Upper lobe of left lung (tissue), 6 donors: ENCODE measurements at places on chromosomes 1 and 21. TPM values are rescaled to one million over a fixed set of nuclear protein-coding genes. Genes with fewer than 3 reads are reported as not detected.

Gene SYT14
- not detected for total RNA-seq

Gene NTMT2
- total RNA-seq, result not detected

DNA sequence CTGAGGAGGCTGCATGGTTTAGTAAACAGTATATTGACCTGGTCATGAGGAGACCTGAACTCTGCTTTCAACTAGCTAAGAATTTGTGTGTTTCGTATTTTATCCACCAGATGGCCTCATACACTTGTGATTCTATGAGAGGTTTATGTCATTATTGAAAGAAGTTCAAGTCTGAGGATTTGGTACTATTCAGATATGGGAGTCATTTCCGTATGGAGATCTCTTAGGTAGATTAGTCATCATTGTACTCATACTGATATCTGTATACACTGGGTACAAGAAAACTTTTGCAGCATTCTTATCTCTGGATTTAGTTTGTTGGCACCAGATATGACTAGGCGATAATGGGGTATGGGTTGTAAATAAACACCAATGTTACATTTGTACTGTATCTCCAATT is 26.6 kb downstream of the ATF6 start:
- H3K36me3 ChIP-seq, result peaks cover 77% of the 10 kb centered on the region
- no peak for DNase-seq
- H3K27ac ChIP-seq, result no peak overlapping the region

Gene RNU1-4
- 4,080 TPM for total RNA-seq

Gene FAM72D
- 0.26 TPM for total RNA-seq

DNA sequence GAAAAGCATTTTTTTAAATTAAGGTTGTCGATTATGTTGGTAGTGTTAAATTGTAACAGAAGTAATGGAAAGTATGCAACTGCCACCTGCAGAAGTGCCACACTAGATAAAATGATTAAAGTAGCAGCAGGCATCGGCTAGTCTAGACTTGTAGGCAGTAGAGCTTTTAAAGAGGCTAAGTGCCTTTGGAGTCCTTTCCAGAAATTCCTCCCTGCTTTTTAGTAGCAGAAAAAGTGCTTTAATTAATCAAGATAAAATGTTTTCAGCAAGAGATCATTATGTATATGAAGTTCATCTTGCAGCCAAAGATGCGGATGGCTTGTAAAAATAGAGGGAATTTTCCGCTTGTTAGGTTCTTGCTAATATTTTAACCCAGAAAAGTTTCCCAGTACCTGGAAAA is 87.1 kb upstream of the LRRC8D start:
- DNase-seq, result no peak
- H3K36me3 ChIP-seq, result no peaks in the 10 kb centered on the region
- no peak overlapping the region for H3K27ac ChIP-seq
- no peak overlapping the region for H3K4me3 ChIP-seq
- no peaks in the 10 kb centered on the region for H3K4me1 ChIP-seq

DNA sequence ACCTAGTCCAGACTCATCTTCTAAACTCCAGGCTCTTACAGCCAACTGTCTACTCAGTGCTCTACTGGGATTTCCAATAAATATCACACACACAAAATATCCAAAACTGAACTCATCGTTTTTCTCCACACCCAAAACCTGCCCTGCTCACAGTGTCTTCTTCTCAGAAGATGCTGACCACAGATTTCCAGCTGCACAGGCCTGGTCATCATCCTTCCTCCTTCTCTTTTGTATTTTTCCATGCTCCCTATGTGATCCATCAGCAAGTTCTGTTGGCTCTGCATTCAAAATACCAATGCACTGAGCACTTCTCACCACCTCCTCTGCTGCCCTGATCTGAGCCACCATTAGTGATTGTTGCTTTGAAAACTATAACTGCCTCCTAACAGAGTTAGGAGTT is 159.5 kb upstream of the KAZN start:
- H3K27ac ChIP-seq, result no peak overlapping the region
- no peaks in the 10 kb centered on the region for H3K36me3 ChIP-seq
- H3K4me1 ChIP-seq, result no peaks in the 10 kb centered on the region
- no peak overlapping the region for H3K4me3 ChIP-seq

- no peaks in the 10 kb centered on the region for H3K36me3 ChIP-seq
- peaks cover 14% of the 10 kb centered on the region for H3K4me1 ChIP-seq
- DNase-seq, result no peak
- H3K27me3 ChIP-seq, result no peaks in the 10 kb centered on the region
- no peak overlapping the region for H3K4me3 ChIP-seq
Measured at GRCh38 chr1:21573971-21574465, 64.8 kb downstream of the ALPL start.

Gene OR2L13
- not detected for total RNA-seq

Gene AMY1A
- total RNA-seq, result not detected

DNA sequence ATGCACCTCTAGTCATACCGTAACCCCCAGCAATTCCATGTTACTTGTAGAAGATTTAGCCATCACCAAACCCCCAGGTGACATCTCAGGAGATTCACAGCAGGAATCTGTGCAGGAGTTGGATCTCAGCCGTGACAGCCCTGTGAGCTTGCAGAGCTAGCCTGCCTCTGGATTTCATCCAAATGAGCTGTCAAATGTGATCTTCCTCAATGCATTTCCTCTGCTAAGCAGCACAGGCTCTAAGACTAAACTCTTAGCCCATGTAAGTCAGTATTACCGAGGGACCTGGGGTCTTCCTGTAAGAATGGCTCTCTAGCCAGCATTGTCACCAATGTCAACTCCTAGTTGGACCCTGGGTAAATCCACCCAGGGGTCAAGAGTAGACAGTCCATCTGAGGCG is 41.7 kb downstream of the UMODL1 start:
- H3K4me1 ChIP-seq, result peaks cover 13% of the 10 kb centered on the region
- H3K27ac ChIP-seq, result peak overlapping the region; percentile 71
- H3K27me3 ChIP-seq, result no peaks in the 10 kb centered on the region
- no peak overlapping the region for H3K4me3 ChIP-seq
- H3K36me3 ChIP-seq, result no peaks in the 10 kb centered on the region
- DNase-seq, result no peak

- H3K4me3 ChIP-seq, result no peak overlapping the region
- no peaks in the 10 kb centered on the region for H3K27me3 ChIP-seq
- no peak overlapping the region for H3K27ac ChIP-seq
- no peaks in the 10 kb centered on the region for H3K4me1 ChIP-seq
- no peak for DNase-seq
- no peaks in the 10 kb centered on the region for H3K36me3 ChIP-seq
Measured at GRCh38 chr1:36872858-36873257, 161.5 kb downstream of the GRIK3 start.

- H3K27ac ChIP-seq, result no peak overlapping the region
- no peaks in the 10 kb centered on the region for H3K27me3 ChIP-seq
- H3K4me1 ChIP-seq, result no peaks in the 10 kb centered on the region
- no peak for DNase-seq
- H3K36me3 ChIP-seq, result no peaks in the 10 kb centered on the region
- no peak overlapping the region for H3K4me3 ChIP-seq
Measured at GRCh38 chr1:83012950-83013349, 986.0 kb downstream of the TTLL7 start.

Gene DIRAS3
- 2.4 TPM for total RNA-seq

- peaks cover 27% of the 10 kb centered on the region for H3K4me1 ChIP-seq
- no peak for DNase-seq
- H3K27ac ChIP-seq, result no peak overlapping the region
- no peak overlapping the region for H3K4me3 ChIP-seq
- no peaks in the 10 kb centered on the region for H3K27me3 ChIP-seq
Measured at GRCh38 chr1:91011726-91012125, 10.1 kb downstream of the ZNF644 start.

GRCh38 chr1:190196020-190196419 is 281.6 kb downstream of the BRINP3 start:
- no peaks in the 10 kb centered on the region for H3K36me3 ChIP-seq
- no peak overlapping the region for H3K27ac ChIP-seq
- H3K4me1 ChIP-seq, result no peaks in the 10 kb centered on the region
- DNase-seq, result no peak
- H3K27me3 ChIP-seq, result no peaks in the 10 kb centered on the region
- no peak overlapping the region for H3K4me3 ChIP-seq

DNA sequence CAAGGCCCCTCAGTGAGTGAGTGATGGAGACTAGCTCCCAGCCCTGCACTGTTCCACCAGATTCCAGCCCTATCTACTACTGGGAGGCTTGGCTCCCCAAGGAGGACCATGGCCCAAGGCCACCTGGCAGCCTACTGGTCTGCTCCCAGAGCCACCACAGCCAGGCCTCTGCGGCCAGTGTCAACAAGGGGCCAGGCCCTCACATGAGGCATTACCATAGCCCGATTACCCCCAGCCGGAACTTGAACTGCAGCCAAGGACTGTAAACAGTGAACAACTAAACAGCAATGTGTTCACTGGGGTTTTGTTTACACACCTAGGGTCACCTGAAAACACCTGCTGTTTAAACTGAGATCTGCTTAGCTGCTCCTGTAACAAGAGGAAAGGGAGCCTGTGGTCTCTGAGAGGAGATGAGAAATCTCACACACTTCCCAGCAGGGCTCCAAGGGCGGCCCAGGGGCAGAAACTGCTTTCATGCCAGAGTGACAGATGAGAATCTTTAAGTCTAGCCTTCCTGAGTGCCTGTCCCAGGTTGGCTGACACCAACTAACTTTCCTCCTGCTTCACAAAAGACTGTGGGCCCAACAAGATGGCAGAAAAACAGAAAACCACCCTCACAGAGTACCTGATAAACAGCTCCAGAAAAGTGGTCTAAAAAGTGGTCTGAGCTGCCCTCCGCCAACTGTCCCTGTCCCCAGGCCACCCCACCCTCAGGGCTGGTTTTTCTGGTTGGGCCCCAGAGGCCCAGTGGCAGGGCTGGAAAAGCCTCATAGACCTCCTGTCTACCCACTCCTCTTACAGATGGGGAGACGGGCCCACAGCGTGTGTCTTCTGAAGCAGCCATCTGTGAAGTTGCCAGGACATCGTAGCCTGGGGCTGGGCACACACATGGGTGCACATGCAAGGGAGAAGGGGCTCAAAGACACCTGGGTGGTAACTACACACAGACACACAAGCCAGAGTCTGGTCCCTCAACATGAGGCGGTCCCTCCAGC is 28.8 kb downstream of the MEF2D start:
- H3K36me3 ChIP-seq, result peaks cover 100% of the 10 kb centered on the region
- H3K4me3 ChIP-seq, result no peak overlapping the region
- no peaks in the 10 kb centered on the region for H3K27me3 ChIP-seq
- peak overlapping the region; percentile 75 for H3K27ac ChIP-seq
- DNase-seq, result no peak

DNA sequence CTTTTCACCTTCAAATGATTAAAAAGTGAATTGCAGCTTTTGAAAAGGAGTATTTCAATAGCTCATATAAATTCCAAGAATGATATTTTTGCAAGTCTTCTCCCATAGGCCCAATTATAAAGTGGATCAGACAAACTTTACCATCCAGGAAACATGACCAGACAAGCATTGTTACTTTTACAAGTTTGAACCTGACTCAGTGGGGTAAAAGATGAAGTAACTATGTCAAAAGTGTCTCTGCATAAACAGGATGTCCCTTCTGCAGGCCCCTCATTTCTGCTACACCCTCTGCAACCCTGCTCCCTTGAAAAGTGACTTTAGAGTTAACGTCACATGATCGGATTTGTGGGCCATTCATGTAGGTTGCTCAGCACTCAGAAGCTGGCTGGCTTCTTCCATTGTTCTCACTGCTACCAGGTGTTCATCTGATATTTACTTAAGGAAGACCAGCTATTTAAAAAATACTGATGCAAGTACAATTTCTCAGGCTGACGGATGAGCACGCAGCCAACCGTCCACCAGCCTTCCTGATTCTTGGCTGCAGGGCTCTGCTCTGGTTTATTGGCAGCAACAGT is 32.3 kb downstream of the URB1 start:
- H3K36me3 ChIP-seq, result peaks cover 87% of the 10 kb centered on the region
- no peak overlapping the region for H3K27ac ChIP-seq
- DNase-seq, result no peak
- H3K4me3 ChIP-seq, result no peak overlapping the region

Gene SLC9A1
- 23.3 TPM for total RNA-seq

DNA sequence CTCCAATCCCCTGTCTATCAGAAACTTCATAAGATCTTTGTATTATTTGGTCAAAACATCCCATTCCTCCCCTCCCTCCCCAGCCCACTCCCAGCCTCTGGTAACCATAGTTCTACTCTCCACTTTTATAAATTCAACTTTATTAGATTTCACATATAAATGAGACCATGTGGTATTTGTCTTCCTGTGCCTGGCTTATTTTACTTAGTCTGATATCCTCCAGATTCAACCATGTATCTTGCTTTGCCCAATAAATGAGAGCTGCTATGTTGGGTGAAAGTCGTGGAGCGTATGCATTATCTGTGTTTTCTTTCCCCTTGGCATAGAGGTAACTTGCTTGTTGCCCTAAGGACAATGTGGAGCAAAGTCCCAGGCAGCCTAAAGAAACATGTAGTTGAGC is 28.5 kb upstream of the CHRM3 start:
- no peak overlapping the region for H3K27ac ChIP-seq
- no peaks in the 10 kb centered on the region for H3K36me3 ChIP-seq
- no peak for DNase-seq

Gene PHF13
- total RNA-seq, result 9.5 TPM

Gene TLR5
- 15.7 TPM for total RNA-seq

- no peak for DNase-seq
- H3K27me3 ChIP-seq, result no peaks in the 10 kb centered on the region
- no peaks in the 10 kb centered on the region for H3K36me3 ChIP-seq
- peak overlapping the region; percentile 74 for H3K27ac ChIP-seq
- peaks cover 38% of the 10 kb centered on the region for H3K4me1 ChIP-seq
- no peak overlapping the region for H3K4me3 ChIP-seq
Measured at GRCh38 chr21:38909929-38910328, 104.2 kb downstream of the ETS2 start.

DNA sequence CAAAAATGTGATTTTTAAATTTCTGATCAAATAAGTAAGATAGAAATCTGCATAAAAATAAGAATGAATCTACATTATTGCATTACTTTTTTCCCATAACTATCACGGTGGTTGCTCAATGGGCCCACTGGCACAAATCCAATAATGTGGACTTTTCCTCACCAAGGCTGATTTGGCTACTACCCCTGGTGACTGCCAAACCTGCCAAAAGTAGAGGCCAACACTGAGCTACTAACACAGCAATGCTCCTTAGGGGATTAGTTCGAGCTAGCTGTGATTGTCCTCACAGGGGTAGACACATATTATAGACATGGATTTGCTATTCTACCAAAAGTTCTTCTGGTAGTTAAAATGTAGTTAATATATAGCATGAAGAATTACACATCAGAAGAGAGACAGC is 107.7 kb upstream of the ZNHIT6 start:
- no peaks in the 10 kb centered on the region for H3K36me3 ChIP-seq
- no peaks in the 10 kb centered on the region for H3K27me3 ChIP-seq
- H3K4me1 ChIP-seq, result no peaks in the 10 kb centered on the region
- no peak overlapping the region for H3K4me3 ChIP-seq

Gene TAS1R1
- 0.11 TPM for total RNA-seq

Gene NBPF26
- 14.0 TPM for total RNA-seq

- H3K4me1 ChIP-seq, result no peaks in the 10 kb centered on the region
- DNase-seq, result no peak
- H3K27ac ChIP-seq, result no peak overlapping the region
- no peaks in the 10 kb centered on the region for H3K27me3 ChIP-seq
- H3K4me3 ChIP-seq, result no peak overlapping the region
- no peaks in the 10 kb centered on the region for H3K36me3 ChIP-seq
Measured at GRCh38 chr1:229567109-229567868, 8.8 kb upstream of the ABCB10 start.
